ENCODE measurements at places on chromosomes 3 and 15. TPM values are rescaled to one million over a fixed set of nuclear protein-coding genes. Genes with fewer than 3 reads are reported as not detected.
A peak's percentile ranks its signal among the peaks of the same experiment; 100 is the strongest.

- DNase-seq, result no peak
Measured at GRCh38 chr3:66812741-66813140, 185.4 kb upstream of the KBTBD8 start.

GRCh38 chr15:63630036-63630751 is 33.0 kb downstream of the FBXL22 start:
- DNase-seq, result no peak

GRCh38 chr3:46019707-46020106 is 7.6 kb downstream of the XCR1 start:
- peak; percentile 14 for DNase-seq

DNA sequence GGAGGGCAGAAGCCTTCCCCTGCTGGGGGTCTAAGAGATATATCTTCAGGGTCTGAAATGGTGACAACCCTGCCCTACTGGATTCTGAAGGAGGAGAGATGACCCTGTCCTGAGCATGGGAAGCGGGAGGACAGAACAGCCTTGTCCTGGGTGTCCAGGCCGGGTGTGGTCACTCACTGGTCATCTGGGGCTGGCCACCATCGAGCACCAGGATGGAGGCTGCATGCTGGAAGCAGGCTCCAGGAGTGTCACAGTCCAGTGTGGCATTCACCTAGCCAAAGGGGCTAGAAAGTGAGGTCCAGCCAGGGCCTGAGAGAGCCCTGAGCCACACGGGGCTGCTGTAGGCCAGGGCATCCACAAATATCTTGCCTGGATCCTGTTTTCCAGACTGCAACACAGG is 5.2 kb downstream of the CDHR4 start:
- no peak for DNase-seq

GRCh38 chr15:30042556-30042955 is 40.2 kb upstream of the GOLGA8J start:
- DNase-seq, result no peak

- no peak for DNase-seq
Measured at GRCh38 chr3:59784164-59784563, 734.3 kb upstream of the CFAP20DC start.

DNA sequence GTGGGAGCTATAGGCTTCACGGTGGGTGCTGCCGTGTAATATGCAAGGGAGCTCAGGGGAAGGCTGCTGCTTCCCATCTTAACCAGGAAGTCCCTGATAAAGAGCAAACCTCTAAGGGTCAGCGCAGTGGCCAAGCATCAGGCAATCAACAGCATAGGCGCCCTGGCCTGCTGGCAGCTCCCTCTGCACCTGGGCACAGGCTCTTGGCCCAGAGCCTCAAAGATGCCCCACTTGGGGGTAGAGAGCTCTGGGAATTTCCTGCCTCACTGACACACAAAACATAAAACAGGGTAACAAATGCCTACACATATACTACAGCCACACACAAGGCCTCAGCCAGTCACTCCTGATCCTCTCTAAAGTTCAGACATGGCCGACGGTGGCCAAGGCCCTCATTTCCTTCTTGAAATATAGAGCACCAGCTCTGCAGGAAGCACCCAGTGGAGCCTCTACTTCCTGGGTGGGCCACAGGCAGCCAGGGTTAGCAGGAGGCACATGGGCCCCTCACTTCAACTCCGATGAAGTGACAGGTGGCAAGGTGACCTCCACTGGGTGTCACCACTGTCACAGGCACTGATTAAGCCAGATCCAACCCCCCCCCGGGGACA is 20.5 kb downstream of the SLC41A3 start:
- no peak for DNase-seq

GRCh38 chr3:15952543-15953175 is 154.9 kb upstream of the ANKRD28 start:
- no peak for DNase-seq

- no peak for DNase-seq
Measured at GRCh38 chr3:7817239-7817638, 684.4 kb upstream of the LMCD1 start.

DNA sequence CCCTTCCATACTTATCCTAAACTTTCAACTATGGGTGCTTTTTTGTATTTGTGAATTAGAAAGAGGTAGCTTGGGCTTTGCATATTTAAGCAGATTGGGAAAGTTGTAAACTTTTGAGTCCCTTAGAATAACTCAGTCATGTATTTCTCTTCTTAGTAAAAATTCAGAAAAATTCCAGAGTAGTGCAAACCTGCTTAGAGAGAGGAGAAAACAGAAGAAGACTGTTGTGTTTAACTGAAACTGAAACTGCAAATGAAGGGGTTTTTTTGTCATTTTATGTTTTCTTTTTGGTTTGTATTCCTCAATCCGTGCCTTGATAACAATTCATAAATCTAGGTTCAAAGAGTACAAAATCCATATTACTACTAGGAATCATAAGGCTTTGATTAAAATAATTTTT is 31.3 kb downstream of the CD200 start:
- no peak for DNase-seq

DNA sequence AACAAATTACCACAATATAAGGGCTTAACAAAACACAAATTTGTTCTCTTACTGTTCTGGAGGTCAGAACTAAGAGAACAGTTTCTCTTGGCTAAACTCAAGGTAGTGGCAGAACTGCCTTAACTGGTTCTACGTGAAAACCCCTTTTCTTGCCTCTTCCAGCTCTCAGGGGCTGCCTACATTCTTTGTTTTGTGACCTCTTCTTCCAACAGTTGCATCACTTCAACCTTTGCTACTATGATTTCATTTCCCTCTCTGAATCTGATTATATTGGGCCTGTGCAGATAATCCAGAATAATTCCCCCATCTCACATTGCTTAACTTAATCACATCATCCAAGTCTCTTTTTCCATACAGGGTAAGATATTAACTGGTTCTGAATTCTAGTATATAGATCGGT is 624.6 kb downstream of the ZPLD1 start:
- no peak for DNase-seq

DNA sequence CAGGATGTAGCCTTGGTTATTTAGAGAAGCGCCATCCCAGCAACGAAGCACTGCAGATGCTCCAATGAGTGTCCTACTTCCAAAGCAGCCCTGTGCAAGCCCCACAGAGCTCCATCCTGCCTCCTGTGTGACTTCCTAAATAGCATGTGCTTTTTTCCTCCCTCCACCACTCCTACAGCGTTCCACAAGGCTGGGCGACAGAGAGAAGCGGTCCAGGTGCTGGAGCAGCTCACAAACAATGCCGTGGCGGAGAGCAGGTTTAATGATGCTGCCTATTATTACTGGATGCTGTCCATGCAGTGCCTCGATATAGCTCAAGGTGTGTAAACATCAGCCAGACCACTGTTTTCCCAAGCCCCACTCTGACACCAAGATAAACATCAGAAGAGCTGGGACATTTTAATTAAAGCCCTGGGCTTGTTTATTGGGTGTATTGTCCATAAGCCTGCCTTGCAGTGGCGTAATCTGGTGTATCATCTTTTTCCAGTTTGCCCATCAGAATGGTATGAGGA is 22.2 kb upstream of the RHO start:
- DNase-seq, result no peak

GRCh38 chr3:21665444-21666100 is 85.4 kb downstream of the ZNF385D start:
- no peak for DNase-seq

DNA sequence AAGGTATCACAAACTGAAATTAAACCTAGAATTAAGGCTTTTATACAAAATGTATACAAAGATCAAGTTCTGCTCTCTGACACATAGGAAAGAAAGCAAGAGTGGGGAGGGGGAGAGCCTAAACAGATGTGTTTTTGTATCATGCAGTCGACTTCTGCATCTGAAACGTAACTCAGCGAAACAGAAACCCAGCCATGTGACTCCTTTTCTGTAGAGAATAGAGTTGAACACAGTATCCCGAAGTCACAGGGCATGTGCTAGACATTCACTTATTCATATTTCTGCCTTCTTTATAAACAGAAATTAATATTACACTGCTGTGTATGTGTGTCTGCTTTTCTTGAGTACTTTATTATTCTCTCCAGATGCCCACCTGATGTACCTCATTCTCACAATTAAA is 121.0 kb downstream of the PDZRN3 start:
- no peak for DNase-seq

NPAP1 gene
- total RNA-seq, result 2.2 TPM

GABRB3 gene
- total RNA-seq, result 8.3 TPM

FBN1 gene
- total RNA-seq, result 37.1 TPM

POTEB3 gene
- not detected for total RNA-seq

CCDC54 gene
- total RNA-seq, result not detected

PIGZ gene
- total RNA-seq, result 16.3 TPM

Data from ureter (tissue), 1 donor.